CD8-positive, alpha-beta memory T cell (primary cell): ENCODE measurements at places on chromosomes 16 and 17.
A peak's percentile ranks its signal among the peaks of the same experiment; 100 is the strongest.

DNA sequence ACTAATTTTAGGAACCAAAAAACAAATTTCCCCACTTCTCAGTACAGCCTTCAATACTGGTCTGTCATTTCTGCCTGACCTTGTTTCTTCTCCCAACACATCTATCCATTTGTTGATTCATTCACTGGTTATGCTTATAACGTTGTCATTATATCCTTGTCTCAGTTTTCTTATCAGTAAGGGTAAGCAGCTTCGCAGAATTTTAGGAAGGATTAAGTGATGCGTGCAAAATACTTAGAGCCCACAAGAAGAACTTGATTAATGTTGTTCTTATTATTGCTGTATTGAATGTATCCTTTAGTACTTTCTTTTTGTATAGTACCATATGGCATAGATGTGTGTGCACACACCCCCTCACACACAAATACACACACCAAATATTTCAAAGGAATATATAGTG lies 403.5 kb upstream of the HSBP1 start:
- DNase-seq, result no peak

GRCh38 chr16:53058882-53059281 lies 4.1 kb downstream of the CHD9 start:
- DNase-seq, result no peak

DNA sequence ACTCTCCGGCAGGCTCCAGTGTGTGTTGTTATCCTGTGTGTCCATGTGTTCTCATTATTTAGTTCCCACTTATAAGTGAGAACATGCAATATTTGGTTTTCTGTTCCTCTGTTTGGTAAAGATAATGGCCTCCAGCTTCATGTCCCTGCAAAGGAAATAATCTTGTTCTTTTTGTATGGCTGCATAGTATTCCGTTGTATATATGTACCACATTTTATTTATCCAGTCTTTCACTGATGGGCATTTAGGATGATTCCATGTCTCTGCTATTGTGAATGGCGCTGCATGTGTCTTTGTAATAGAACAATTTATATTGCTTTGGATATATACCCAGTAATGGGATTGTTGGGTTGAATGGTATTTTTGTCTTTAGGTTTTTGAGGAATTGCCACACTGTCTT lies 807.3 kb upstream of the CA10 start:
- no peak for DNase-seq

- no peak for DNase-seq
Observed at GRCh38 chr16:30966033-30966619, 8.6 kb downstream of the SETD1A start.

GRCh38 chr16:22098405-22099255 lies 6.3 kb downstream of the VWA3A start:
- peak; percentile 18 for DNase-seq
